ENCODE measurements at places on chromosomes 7 and 10.

- no peak for DNase-seq
Observed at GRCh38 chr10:100934084-100934659, 21.4 kb downstream of the SLF2 start.

- DNase-seq: no peak
Observed at GRCh38 chr7:11026452-11027359, 53.0 kb downstream of the PHF14 start.

DNA sequence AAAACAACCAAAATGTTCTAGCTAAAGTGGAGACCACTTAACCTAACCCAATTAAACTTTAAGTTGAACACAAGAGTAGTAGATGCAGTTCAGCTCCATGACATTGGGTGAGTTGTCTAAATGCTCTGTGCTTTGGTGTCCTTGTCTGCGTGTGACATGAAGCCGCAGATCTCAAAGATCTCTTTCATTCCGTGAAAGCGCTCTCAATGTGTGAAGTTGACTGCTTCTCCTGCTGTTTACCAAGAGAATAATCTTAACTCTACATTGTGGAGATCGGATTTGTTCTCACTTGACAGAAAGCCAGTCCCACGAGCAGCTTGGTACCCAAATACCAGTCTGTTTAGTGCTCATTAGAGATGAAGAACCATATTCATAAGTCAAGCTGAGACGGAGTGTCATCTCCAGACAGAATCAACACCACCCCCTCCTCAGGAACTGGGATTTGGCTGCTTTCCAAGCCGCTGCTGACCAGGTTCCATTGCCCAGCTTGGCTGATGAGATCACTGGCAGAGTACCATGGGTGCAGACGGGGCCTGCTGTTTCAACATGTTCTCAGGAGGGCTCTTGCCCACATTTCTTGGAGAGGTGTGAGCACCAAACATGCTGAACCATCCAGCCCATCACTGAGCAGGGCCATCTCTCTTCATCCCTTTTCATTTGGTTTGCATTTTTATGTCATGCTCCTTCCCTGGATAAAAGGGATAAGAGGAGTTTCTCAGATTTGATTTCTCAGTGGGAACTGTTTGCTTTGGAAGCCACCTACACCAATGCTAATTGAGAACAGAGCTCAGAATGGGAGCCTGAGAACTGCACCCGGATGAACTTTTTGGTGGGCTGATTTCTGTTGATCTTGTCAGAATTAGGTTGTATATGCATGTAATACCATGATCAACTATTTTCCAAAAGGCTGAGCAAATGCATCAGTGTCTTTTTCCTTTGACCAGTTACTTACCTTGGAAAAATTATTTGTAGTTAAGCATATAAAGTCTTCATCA is 95.8 kb upstream of the AGBL3 start:
- no peak for DNase-seq

DNA sequence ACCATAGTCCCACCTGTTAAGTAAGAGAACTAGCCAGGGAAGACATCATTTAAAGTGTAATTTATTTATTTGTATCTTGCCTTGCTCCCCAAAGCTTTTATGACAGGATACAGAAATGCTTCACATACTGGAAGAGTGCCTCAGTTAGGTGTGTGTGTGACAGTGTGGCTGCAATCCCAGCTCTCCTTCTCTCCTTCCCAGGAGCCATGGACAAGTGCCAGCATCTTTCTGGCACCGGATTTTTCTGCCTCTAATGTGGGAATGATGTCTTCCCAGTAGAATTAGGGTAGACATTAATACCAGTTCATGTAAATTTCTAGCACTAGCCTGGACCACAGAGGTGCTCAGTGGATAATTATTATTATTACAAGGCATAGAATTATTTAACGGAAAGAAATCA is 30.3 kb upstream of the ATXN7L1 start:
- DNase-seq: no peak

DNA sequence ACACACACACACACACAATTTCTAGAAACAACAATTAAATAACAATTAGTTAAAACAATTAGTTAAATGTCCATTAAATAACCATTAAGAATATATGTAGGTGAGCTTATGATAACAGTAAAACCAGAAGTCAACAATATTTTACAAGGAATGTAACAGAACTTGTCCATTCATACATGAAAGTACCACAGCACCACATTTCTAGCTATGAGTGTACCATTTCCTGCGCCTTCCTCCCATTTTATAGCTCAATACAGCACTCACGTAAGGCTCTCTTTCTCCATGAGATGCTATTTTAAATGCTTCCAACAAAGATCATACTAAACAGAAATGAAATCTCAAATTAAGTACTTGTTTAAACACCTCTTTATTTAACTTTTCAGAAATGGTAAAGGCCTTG is 367.3 kb upstream of the ZWINT start:
- DNase-seq: no peak

DNA sequence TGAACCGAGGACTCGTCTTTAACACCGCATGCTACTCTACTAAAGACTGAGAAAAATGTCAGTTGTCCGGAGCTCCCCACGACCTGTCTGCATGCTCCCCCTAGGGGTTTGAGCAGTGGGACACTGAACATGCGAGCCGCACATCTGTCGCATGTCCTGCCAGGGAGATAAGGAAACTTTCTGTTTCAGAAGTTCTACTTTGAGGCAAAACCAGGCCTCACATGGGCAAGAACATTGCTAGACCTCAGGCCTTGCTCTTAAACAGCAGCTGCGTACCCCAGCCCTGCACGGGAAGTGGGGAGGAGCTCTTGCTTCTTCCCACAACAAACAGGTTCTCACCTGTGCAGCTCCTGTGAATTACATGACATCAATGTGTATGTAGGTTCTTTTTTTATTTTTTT is 30.3 kb upstream of the HERPUD2 start:
- DNase-seq: no peak

- no peak for DNase-seq
Observed at GRCh38 chr10:119468542-119469324, 73.8 kb downstream of the RGS10 start.

- no peak for DNase-seq
Observed at GRCh38 chr10:113965077-113965476, 78.6 kb upstream of the ADRB1 start.

GRCh38 chr7:73856941-73857340 is 4.0 kb upstream of the TMEM270 start:
- DNase-seq: no peak

- DNase-seq: no peak
Observed at GRCh38 chr10:60290558-60290957, 99.1 kb downstream of the ANK3 start.

DNA sequence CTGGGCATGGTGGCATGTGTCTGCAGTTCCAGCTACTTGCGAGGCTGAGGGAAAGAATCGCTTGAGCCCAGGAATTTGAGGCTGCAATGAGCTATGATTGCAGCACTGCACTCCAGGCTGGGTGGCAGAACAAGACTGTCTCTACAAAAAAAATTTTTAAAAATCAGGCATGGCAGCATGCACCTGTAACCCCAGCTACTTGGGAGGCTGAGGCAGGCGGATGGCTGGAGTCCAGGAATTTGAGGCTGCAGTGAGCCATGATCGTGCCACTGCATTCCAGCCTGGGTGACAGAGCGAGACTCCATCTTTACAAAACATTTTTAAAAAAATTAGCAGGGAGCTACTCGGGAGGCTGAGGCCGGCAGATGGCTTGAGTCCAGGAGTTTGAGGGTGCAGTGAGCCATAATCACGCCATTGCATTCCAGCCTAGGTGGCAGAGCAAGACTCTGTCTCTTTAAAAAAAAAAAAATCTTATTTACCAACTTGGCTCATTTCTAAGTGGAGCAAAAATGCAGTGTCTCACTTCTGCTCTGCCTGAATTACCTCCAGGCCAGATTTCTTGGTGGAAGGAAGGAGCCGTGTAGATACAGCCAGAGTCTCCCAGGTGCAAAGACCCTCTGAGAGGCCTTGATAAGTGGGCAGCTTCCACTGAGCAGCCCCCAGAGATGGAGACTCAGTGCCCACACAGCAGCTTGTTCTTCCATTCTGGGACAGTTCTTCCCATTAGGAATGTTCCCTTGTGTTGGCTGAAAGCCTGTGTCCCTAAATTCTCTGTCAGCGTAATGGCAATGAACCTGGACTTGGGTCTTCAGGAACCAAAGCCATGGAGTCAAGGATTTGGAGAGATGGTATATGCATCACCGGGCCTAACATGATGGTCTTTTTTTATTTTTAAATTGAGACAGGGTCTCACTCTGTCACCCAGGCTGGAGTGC is 30.0 kb downstream of the GTF2IRD1 start:
- no peak for DNase-seq

- no peak for DNase-seq
Observed at GRCh38 chr7:128302139-128302538, 41.6 kb downstream of the RBM28 start.
